ENCODE measurements at places on chromosomes 6 and 20.

- no peak for DNase-seq
Measured at GRCh38 chr20:46584508-46584907, 34.1 kb upstream of the OCSTAMP start.

DNA sequence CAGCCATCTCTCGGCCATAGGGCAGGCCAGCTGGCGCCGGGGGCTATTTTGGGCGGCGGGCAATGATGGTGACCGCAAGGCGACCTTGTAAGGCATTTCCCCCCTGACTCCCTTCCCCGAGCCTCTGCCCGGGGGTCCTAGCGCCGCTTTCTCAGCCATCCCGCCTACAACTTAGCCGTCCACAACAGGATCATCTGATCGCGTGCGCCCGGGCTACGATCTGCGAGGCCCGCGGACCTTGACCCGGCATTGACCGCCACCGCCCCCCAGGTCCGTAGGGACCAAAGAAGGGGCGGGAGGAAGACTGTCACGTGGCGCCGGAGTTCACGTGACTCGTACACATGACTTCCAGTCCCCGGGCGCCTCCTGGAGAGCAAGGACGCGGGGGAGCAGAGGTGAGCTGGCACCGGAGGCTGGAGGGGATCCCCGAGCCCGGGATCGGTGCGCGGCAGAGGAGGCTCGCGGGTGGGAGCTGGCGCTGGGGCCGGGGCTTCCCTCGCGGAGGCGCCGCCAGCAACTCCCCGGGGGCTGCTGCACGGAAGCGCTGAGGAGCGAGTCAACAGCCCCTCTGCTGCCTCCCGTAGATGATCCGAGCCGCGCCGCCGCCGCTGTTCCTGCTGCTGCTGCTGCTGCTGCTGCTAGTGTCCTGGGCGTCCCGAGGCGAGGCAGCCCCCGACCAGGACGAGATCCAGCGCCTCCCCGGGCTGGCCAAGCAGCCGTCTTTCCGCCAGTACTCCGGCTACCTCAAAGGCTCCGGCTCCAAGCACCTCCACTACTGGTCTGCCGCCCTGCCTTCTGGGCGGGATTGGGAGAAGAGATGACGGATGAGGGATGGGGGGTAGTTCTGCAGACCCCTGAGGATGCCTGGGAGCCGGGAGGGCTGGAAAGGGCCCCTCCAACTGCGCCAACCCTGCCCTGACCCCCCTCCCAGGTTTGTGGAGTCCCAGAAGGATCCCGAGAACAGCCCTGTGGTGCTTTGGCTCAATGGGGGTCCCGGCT is at the start of the genes CTSA and NEURL2:
CTSA (plus strand) TSS at position 351 of the 999 bp plus-strand sequence; CDS start at position 585, 234 bp downstream.
NEURL2 (minus strand) TSS at position 224 of the 999 bp plus-strand sequence; CDS start at position 7, 217 bp downstream.
- peak; percentile 95 for DNase-seq

GRCh38 chr20:48769069-48769983 is 58.5 kb downstream of the PREX1 start:
- no peak for DNase-seq

DNA sequence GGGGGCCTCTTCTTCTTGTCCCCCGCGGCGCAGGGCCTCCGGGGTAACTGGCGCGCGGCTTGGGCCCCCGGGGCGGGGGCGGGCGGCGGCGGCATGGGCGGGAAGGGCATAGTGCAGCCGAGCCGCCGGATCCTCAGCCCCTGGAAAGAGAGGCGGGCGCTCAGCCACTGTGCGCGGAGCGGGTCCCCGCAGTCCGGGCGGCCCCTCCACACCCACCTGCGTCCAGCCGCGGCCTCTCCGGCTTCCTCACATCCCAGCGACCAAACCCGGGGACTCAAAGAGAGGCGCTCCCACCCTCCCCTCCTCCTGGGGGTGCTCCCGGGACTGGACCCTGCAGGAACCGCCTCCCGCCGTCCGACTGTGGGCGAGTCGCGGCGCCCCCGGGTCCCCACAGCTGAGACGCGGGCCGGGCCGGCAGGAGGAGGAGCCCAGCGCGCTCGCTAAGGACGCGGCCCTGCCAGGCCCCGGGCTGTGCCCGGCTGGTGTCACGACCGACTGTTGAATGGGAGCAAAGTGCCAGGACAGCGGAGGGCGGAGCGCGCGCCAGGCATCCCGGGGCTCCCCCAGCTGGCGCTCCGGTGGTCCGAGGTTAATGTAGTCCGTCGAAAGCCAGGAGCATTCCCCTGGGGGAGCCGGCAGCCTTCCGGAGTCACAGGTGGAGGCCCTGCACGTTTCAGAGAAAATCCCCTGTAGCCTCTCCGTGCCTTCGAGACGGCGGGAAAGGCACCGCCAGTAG is at the start of gene PRR18:
PRR18 (minus strand) TSS at position 360 of the 736 bp plus-strand sequence; CDS start at position 110, 250 bp downstream.
- DNase-seq = no peak

GRCh38 chr6:167706313-167707109 is 120.2 kb upstream of the AFDN start:
- no peak for DNase-seq

DNA sequence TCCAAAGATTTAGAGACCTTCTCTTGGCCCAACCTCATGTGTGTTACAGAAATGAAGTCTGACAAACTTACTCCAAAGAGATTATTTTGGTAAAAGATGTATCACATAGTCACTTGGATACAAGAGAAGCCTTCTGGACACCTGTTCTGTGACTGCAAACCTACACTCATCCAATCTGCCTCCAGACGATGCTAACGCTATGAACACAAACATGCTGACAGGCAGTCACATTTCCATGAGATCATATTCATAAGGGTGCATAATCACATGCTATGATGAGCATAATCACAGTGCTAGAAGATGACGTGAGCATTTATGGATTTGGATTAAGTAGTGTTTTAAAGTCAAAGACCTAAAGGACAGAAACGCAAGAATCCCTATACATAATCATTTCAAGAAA is 340.2 kb downstream of the HACE1 start:
- no peak for DNase-seq

DNA sequence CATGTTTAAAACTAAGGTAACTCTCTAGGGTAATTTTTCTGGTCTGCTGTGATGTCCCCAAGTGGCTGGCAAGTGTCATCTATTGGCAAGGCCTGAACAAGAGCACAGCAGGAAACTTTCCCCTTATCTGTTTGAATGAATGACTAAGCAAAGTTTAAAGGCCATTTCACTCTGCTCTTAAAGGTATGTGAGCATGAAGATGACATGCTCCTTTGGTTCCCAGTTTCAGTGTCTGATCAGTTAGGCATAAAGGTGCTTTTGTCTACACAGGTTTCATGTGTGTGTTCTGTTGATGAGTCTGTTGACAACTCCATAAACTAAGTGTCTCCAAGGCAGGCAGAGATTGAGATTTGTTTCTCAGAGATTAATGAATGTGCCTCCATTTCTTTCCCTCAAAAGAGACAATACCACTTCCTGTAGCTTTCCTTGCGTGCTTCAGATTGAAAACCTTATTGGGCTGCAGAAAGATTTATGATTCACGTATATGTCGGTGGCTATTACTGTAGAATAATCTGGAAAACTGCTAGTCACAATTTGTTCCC is 83.9 kb downstream of the MAP3K7 start:
- no peak for DNase-seq

DNA sequence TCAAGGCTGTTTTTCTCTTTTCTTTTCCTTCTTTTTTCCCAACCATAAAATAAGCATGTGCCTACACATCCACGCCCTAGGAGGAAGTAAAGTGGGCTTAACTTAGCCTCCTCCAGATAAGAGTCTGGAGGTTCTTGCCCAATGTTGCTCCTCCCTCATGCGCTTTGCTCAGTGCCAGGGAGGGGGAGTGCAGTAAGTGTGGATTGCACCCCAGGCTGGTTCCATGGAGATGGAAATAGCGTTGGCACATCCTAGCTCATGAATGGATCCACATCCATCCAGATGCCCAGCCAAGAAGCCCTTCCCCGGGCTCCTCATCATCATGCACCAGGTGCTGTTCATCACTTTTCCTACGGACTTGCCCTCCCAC is 58.2 kb downstream of the NEDD9 start:
- no peak for DNase-seq

DNA sequence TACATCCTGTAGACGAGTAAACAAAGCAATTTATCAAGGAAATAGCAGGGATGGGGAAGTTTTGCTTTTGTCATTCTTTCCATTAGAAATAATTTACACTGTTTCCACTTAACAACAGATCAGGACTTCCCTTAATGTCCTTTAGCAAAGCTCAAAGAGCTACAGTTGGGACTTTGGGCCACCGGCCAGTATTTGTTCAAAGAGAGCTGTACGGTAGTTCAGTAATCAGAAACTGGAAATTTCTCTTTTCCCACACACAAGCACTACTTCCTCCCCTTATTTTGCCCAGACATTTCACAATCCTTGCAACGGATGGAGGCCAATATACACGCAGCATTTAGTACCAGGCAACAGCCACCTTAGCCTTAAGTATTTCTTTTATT is 12.1 kb upstream of the HINT3 start:
- no peak for DNase-seq

DNA sequence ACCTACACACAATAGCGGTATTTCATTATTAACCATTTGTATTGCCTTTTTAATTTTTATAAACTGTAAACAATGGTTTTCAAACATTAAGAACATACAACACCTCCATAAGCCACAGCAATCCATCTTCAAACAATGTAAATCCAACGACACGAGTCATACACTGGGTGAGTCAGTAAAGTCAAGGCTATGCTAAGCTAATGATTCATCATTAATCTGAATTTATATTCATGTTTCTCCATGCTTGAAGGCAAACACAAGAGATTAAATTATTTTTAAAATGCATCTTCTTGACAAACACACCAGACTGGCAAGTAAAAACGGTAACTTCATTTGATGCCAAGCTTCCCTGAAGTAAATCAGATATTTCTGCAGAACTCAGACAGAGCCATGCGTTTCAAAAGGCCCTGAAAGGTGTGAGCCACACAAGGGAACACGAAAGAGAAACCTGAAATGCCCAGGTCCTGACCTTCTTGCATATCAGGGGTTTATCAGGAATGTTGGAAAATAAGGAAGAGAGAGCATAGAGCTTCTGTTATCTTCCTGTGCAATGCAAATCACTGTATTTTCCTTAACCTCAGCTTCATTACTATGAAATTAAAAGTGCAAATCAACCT is 162.5 kb downstream of the ALDH8A1 start:
- DNase-seq = no peak

DNA sequence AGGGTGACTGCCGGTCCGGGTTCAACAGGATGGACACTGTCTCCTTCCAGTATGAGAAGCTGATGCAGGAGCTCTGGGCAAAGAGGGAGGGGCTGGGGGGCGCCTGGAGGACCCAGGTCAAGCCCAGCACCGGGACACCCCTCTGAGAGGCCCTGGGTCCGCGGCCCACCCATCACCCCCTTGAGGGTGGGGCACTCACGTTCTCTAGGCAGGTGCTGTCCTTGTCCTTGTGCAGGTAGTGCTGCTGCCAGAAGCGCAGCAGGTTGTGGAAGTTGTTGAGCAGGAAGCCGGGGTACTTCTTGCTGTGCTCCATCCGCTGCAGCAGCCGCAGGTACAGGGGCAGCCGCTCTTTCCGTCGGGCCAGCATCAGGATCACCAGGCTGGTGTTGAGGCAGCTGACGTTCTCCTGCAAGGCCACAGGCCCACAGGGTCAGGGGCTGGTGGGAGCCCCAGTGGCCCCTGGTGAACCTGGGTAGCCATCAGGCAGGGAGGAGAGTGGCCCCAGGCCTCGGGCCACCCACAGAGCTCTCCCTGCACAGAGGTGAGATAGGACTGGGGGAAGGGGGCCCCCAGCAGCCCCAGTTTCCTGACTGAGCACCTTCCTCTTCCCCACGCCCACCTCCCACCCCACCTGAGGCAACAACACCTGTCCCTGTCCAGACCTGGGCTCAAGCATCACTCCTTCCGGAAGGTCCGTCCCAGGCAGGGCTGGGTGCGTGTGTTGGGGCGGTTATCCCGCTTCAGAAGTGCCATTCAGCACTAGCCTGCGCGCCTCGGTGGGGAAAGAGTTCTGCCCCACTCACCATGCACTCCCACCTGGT is 47.8 kb downstream of the MYH7B start:
- DNase-seq = no peak

- DNase-seq = no peak
Measured at GRCh38 chr6:33861722-33862121, 57.9 kb upstream of the MLN start.

GRCh38 chr6:27176523-27177484 is 70.7 kb upstream of the PRSS16 start:
- DNase-seq = peak; percentile 41

DNA sequence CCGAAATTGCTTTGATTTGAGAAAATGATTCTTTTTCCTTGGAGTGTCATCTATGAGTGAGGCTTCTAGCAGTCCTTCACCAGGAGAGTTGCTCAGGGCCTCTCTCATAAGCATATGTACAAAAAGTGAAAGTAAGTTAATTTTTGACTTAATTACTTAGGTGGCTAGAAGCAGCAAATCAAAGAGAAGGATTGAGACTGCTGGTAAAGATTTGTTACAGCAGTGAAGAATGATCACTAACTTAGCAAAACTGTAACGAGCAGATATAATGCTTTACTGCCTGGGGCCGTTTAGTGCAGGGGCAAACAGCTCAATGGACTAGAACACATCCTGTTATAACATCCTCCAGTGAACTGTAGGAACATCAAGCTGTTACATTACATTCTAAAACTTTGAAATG is 167.8 kb upstream of the RIPOR2 start:
- no peak for DNase-seq

DNA sequence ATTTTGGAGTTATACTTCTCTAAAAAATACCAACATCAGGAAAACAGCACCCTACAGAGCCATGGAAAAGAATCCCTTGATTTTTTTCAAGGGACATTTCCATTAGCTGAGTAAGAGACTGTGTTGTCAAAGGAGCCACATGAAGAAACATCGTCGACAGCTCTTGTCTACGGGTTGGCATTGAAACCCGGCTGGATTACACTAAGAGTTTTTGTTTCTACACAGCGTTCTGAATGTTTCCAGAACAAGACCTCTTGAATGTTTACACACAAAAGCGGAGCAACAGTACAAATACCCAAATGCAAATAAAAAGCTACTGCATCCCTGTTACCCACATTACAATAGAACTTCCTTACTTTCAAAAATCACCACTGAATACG is 2.4 kb upstream of the MYLK4 start:
- no peak for DNase-seq

GRCh38 chr6:158627940-158628211 is 16.7 kb downstream of the DYNLT1 start:
- no peak for DNase-seq
